ENCODE measurements at places on chromosomes 13 and 19.

DNA sequence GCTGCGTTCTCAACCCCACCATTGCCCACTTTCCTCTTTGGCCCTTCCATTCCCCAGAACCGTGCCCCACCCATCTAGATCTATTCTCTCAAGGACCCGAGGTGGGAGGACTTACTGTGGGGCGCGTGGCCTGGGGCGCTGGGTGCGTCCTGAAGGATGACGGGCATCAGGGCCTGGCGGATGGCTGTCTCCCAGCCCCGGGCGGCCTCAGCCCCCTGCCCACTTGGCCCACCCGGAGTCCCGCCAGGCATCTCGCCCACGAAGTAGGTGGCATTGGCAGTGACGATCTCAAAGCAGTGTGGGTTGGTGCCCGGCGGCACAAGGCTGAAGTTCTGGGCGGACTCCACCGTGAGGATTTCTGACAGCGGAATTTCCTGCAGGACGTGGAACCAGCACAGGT lies 23.2 kb downstream of the PRKD2 start:
- DNase-seq, result no peak

DNA sequence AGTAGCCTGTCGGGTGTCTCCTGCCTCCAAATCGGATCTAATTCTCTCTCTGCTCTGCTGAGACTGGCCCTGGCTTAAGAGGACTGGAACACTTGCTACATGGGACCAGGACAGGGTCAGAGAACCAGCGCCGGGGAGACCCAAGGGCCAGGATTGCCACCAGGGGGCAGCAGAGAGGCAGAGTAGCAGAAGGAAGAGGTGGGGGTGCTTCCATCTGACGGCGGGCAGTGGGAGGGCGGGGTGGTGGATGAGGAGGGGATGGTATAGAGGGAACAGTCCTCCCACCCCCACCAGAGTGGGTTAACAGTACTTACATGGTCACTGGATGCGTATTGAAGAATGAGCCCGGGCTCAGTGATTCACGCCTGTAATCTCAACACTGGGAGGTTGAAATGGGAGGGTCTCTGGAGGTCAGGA lies 11.9 kb downstream of the SELENOW start:
- peak; percentile 82 for DNase-seq

DNA sequence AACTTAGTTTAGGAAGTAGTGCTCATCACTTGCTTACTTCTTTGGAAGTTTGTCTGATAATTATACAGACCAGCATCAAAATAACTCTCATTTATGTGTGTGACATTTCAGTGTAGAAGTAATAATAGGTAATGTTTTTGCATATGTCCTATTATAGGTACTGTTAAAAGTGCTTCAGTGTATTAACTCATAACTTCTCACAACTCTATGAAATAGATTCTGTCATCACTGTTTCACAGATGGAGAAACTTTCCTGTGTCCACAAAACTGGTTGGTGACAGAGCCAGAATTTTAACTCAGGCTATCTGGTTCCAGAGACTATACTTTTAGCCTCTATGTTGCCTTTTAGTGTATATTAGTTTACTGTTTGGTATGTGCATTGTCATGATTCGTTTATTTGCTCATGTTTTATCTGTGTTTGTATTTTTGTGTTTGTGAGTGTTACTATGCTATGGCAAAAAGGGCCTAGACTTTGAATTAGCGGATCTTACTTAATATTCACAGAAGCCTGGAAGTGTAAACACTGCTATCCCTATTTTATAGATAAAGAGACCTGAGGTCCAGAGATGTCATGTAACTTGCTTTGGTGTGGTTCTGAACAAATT lies 12.7 kb downstream of the LPAR6 start:
- no peak for DNase-seq

DNA sequence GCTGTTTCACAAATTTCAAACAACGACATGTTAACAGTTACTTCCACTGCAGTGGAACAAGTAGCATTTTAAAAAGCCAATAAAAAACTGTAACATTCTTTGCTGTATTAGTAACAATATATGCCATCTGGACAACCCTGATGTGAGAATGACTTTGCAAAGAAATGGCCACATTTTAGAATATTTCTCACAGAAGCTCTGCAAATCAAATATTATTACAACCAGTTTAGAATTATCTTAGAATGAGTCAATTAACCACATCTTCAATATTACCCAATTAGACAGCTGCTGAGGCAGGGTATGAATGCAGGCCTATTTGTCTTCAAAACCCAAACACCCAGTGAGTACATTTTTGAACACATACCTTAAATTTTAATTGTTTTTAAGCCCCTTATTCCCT lies 3.2 kb downstream of the ZNF699 start:
- DNase-seq, result no peak

GRCh38 chr13:100728201-100728600 lies 53.6 kb upstream of the TMTC4 start:
- DNase-seq, result no peak

DNA sequence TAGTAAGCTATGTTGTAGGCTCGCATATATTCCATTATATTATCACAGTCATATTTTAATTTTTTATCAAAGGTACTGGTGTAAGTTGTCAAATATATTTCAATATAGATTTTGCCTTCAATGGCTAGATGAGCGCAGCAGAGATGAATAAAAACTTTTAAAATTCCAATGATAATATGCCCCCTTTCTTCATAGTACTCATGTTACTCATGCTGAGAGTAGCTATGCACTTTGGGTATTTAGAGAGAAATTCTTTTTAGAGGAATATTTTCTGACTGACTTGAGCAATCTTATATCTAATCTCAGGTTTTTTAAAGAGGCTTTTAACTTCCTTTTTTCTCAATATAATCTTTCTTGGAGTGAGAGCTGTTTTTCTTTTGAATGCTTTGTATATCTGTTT lies 11.4 kb downstream of the ZNF254 start:
- no peak for DNase-seq

- no peak for DNase-seq
These were observed 19.8 kb downstream of the MYO9B start for GRCh38 chr19:17095141-17095919.

DNA sequence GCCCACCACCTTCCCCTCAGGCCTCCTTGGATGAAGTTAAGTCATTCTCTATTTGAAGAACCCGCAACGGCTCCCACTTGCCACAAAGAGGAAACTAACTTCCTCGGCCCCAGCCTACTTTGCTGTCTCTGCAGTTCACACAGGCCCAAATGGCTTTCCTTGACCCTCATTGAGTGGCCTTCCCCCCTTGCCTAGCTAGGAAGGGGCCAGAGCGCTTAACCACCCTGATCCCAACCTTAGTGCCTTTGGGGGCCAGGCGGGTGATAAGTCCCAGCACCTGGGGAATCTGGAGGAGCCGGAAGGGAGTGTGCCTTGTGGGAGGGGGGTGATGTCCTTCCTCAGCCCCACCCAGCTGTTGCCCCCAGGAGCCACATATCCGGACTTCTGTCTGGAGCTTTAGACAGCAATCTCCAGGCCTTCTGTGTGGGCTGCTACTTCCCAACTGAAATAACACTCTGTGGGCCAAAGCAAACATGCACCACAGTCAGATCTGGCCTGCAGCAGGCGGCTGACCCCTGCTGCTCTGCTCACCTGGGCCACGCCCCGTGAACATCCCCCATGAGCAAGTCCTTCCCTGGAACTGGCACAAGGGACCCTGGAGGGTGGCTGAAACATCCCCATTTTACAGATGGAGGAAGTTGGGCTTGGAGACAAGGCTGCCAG lies 10.5 kb downstream of the NECTIN2 start:
- no peak for DNase-seq

- DNase-seq, result peak; percentile 85
These were observed 24.9 kb downstream of the CPAMD8 start for GRCh38 chr19:17001603-17002183.

- DNase-seq, result no peak
These were observed 16.9 kb downstream of the SMARCA4 start for GRCh38 chr19:10977742-10978092.

GRCh38 chr13:83297586-83298290 lies 584.5 kb downstream of the SLITRK1 start:
- DNase-seq, result no peak

DNA sequence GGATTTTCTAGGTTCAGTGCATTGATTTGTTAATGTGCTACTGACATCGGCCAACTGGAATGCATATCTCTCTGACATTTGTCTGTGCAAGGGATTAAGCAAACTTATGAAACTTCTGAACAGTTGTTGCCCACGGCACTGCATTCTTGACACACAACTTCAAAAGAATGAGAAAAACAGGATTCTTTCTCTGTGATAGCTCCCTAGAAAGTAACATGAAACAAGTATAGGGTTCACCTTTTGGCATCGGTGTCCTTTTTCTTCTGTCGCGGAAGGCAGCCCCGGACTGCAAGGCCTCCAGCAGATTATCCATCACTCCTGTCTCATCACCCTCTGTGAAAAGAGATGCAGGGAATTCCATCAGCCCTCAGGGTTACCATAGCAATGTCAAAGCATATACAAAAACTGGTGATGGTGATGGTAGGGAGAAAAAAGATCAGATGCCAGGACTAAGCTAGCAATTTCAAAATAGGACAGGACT lies 389.2 kb downstream of the DIAPH3 start:
- DNase-seq, result no peak

DNA sequence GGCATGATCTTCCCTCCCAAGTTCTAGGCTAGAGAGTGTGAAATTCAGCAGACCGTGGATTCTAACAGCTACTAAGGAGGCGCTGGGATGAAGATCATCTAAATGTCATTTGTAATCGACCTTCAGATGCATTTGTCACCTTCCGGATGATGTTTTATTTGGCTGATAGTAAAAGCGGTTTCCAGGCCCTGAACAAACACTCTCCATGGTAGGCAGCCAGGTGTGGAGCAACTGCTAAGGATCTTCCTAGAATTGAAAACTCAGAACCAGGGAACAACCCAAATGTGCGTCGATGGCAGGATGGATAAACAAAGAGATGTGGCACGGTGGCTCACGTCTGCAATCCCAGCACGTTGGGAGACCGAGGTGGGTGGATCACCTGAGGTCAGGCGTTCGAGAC lies 107.2 kb upstream of the CACNA1A start:
- no peak for DNase-seq

GRCh38 chr19:31506102-31506501 lies 156.9 kb upstream of the TSHZ3 start:
- DNase-seq, result no peak

DNA sequence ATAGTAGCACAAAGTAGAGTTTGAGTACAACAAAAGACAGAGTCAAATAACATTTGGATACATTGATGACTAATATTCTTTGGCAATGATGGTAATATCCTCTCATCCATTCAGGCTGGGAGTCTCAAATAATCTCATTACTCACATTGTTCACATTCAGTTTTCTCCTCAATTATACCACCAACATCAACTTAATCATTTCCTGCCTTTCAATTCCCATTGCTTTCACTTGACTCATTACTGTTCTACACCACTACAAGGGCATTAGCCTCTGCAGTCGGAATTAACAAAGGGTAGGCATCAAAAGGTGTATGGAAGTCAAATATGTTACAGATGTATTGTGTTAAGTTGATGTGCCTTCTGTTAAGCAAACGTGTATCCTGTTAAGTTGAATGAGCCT lies 518.4 kb upstream of the SLITRK1 start:
- DNase-seq, result no peak

- DNase-seq, result no peak
These were observed 288.2 kb downstream of the MYO16 start for GRCh38 chr13:108917581-108917980.

DNA sequence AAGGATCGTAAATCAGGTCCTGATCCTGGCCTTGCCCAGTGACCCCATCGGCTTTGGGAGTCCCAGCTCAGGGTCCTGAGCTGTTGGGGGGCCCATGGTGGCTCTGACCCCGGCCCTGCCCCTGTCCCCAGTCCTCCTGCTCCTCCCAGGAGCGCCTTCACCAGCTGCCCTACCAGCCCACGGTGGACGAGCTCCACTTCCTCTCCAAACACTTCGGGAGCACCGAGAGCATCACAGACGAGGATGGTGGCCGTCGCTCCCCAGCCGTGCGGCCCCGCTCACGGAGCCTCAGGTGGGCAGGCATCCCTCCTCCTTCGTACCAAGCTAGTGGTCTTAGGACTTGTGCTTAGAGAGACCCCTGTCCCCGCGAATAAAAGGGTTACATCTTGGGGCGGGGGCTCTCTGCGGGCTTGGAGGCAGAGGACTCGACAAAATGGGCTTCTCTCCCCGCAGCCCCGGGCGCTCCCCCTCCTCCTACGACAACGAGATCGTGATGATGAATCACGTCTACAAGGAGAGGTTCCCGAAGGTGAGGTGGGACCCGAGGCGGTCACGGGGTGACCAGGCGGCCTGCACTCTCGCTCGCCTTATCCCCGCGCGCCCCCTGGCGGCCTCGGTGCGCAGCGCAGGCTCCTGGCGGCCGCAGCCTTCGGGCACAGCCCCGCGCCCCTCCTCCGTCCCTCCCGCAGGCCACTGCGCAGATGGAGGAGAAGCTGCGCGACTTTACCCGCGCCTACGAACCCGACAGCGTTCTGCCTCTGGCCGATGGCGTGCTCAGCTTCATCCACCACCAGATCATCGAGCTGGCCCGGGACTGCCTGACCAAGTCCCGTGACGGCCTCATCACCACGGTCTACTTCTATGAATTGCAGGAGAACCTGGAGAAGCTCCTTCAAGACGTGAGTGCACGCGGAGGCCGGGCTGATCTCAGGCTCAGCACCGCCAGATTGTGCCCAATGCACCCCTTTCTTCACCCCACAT lies 9.1 kb downstream of the MAST1 start:
- peak; percentile 74 for DNase-seq

- no peak for DNase-seq
These were observed 23.5 kb upstream of the EBPL start for GRCh38 chr13:49714757-49715156.

DNA sequence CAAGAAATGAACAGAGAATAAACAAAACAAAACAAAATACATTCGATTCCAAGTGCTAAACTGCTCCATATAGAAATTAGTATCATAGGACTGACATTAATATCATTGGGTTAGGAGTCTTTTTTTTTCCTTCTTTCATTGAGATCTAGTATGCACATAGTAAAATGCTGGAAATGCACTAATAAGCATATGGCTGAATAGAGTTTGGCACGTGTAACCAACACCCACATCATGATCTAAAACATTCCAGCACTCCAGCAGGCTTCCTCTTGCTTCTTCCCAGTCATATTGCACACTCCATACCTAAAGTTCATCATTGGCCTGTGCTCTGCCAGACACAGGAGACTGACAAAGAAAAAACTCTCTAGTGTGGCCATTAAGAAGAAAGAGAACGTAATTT lies 117.5 kb downstream of the POU4F1 start:
- DNase-seq, result no peak

DNA sequence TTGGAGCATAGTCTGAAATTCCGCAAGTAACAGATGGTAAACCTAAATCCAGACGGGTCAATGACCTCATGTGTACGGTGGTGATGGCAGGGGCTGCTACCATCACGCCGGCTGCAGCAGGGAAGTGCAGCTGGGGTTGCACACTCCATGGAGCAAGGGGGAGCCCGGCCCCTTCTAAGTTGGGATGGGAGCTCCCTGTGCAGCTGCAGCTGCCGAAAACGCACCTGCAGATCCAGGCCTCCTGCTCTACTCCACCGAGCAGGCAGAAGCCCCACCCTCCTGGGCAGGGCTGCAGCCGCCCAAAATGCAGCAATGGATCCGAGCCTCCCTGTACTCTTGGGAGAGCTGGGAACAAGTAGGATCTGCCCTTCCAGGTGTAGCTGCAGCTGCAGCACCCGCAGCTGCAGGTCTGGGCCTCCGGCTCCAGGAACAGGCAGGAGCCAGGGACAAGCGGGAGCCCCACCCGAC lies 25.5 kb downstream of the KBTBD6 start:
- DNase-seq, result no peak

All from stimulated activated naive CD4-positive, alpha-beta T cell (primary cell).